Skin of body (tissue), 3 donors: ENCODE measurements at places on chromosomes 16 and 17. TPM values are rescaled to one million over a fixed set of nuclear protein-coding genes. Genes with fewer than 3 reads are reported as not detected.

DNA sequence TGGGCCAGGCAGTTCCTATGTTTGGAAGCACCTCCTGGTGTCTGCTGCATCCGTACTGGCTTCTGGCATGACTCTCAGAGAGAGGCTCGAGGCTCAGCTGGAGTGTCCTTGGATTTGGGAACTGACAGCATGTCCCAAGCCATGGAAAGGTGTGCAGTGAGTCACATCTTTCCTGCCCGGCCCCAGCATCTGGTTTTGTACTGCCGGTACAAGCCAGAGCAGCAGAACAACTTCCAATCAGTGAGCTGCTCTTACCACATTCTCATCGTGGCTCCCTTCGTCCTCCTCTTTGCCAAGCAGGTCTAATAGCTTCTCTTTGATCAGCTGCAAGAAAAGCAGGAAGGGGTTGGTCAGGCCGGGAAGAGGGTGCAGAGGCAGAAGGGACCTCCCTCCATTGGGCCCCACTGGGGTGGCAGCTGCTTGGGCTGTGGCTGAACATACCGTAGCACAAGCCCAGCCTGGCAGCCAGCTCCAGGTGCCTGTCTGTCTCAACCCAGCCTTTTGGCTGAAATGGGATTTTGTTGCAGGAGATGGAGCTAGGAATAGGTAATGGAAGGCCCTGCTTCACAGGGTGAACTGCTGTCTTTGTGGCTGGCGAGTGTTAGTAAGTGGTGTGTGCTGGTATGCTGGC lies 24.2 kb downstream of the SPACA3 start:
- DNase-seq = no peak

DNA sequence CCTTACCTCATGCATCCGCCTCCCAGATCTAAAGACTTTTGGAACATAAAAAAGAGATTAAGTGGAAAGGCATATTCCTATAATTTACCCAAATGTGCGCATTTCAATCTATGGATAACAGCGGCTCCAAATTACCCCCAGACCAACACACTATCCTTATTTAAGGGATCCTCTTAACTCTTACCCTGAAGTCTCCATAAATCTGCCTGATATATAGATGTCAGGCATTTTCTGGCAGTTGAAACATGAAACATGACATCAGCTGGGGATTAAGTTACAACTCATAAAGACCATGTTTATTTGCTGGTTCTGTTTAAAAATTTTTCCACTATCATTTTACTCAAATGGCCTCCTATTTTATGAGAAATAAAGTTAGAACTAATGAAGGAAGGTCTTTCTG lies 478.5 kb upstream of the SALL1 start:
- no peak for DNase-seq

- no peak for DNase-seq
Observed at GRCh38 chr17:45948881-45949624, 50.0 kb upstream of the STH start.

DNA sequence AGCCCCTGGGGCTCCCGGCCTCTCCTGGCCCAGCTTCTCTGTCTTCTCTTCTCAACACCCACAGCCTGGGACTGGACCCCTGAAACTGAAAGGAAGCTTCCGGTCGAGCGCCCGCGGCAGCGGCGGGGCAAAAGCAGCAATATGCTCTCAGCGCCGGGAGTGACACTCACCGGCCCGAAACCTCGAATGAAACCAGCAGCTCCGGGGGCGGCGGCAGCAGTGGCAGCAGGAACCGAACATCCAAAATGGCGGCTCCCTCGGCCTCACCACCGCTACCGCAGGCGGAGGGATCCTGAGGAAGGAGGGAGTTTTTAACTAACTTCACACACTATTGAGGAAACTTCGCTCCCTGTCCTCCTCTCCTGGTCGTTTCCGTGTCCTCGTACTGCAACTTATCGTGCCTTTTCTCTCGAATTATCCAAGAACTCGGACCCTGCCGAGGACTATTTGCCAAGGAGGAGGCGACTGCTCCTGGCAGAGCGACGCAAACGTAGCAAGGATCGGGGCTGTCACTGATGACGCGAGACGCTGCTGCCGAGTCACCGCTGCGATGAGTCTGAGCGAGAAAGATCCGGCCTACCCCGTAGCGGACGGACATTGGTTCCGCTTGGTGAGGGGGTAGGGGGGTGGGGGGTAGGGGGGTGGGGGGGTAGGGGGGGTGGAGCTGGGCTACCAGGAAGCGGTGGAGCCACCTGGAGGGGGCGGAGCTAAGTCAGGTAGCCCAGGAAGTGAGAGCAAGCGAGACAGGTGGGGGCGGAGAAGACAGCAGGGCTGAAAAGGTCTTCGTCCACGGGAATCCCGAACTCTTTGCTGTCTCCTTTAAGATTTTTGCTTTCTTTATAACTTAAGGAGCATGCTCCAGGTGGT lies at the start of gene AP1G1:
AP1G1 (minus strand) TSS at position 242 of the 867 bp plus-strand sequence. CDS start 19,355 bp downstream, outside the sequence.
- DNase-seq = peak; percentile 98

DNA sequence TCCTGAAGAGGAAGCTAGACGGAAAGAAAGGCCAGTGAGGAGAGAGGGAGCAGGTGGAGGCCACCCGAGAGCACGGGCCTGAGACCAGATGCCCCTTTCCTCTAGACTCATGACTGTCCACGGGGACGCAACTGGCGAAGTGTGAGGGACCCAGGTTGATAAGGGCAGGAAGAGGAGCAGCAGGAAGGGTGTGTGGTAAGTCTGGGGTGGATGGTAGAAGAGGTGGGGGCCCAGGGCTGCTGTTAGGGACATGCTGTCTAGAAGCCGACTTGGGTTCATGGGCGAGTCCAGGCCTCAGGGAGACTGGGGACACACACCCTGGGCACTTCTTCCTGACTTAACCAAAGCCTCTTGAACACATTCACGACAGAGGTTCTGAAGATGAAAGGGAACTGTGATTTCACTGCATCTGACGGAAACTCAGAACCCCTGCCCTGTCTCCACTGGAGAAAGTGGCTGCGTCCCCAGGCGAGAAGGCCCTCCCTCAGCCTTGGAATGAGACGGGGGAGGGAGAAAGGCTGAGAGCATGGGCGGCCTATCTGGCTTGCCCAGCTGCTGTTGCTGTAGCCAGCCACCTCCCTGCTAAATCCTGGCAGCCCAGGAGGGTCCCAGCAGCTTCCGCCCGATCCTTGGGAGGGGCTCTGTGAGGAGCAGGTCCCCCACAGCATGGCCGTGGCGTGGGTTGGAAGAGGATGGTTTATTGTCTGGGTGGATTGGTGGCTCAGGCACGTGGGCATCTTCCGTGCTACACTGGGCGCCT lies 6.0 kb downstream of the HIC1 start:
- no peak for DNase-seq

- no peak for DNase-seq
Observed at GRCh38 chr17:36661047-36661666, 59.8 kb downstream of the MRM1 start.

DNA sequence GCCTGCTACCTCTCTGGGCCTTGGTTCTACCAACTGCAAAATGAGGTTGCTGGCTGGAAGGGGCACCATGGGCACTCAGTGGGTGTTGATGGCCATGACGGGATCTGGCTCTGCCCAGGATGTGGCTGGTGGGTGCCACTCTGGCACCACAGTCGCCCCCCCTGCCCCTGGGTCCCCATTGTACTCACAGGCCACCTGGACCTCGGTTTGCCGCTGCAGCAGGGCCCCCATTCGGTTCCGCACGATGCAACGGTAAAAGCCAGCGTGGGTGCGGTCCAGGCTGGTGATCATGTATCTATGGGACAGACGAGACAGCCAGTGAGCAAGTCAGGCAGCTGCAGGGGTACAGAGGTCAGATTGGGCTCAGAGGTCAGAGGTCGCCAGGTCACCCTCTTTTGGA lies 160.1 kb upstream of the CDC42EP4 start:
- no peak for DNase-seq

DNA sequence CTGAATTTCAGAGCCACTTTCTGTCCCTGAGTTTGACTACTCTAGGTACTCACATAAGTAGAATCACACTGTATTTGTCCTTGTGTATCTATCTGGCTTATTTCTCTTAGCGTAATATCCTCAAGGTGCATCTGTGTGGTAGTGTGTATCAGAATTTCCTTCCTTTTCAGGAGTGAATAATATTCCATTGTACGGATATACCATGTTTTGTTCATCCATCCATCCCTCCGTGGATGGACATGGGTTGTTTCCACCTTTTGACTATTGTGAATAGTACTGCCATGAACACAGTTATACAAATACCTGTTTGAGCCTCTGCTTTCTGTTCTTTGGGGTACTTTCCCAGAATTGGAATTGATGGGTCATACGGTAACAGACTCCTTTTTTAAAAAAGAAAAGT lies 111.7 kb downstream of the PITPNC1 start:
- DNase-seq = no peak

DNA sequence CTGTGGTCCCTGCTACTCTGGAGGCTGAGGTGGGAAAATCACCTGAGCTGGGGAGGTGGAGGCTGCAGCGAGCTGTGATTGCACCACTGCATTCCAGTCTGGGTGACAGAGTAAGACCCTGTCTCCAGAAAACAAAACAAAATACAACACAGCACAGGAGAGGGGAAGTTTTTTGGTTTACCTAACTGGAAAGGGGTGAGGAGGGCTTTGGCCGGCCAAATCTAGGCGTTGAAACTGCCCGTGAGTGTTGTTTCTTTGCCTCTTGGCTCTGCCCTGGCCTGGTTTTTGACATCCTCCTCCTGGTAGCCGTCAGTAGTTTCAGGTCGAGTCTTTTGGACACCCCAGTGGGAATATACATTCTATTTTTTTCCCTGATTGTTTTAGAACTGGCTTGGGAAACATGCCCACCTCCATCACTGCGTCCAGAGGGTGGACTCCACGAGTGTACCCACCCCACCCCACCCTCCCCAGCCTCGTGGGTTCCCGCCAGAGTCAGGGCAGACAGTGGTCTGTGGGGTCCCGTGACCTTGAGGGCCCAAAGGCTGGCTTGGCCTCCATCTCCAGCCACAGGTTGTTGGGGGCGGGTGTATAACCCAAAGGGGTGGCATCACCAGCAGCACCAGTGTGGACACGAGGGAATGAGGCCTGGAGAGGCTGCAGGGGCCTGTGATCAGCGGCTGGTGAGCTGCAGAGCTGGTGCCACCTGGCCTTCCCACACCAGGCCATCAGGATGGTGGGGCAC lies 42.7 kb downstream of the NT5M start:
- DNase-seq = no peak

- no peak for DNase-seq
Observed at GRCh38 chr17:60086818-60087591, 8.3 kb upstream of the HEATR6 start.

DNA sequence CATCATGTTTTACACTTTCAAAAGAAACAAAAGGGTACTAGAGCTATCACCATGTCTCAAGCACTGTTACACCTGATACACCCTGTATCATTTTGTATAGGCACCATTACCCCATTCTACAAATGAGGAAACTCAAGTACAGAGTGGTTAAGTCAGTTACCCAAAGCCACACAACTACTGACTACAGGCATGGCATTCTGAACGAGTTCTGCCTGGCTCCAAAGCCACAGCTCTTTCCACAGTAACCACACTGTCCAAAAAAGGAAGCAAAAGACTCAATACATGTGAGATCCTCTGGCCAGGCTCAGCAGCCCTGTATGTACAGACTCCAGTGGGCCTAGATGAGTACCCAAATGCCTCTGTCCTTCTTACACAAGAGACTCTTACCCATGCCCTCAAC lies 4.7 kb downstream of the DYNC1LI2 start:
- no peak for DNase-seq

GRCh38 chr17:27669136-27669535 lies 38.1 kb downstream of the LGALS9 start:
- no peak for DNase-seq

SLC47A2 gene
- 0.39 TPM for total RNA-seq

RPA1 gene
- total RNA-seq = 37.4 TPM

MMP25 gene
- 0.99 TPM for total RNA-seq

CLEC18C gene
- total RNA-seq = not detected

OR1A2 gene
- not detected for total RNA-seq

NHLRC4 gene
- total RNA-seq = 0.59 TPM

TMEM98 gene
- 71.0 TPM for total RNA-seq

KRTAP4-7 gene
- 11.4 TPM for total RNA-seq

FSCN2 gene
- 0.99 TPM for total RNA-seq
